ENCODE measurements at places on chromosomes 11 and 22.

DNA sequence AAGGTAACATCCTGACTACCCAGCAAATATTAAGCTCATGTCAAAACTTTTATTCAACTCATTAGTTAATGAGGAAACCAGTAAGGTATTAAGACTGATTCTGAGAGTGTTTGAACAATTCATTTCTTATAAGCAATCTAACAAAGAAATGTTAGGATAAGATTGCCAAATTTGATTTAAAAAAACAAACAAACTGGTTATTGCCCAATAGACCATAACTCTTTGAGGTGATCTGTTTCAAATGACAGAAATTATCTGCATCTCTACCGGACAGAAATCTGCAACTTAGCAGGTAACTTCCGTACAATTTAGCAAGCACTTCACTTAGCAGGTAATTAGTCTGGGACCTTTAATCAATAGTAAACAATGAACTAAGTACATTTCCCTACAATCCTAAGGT lies 82.9 kb upstream of the BARX2 start:
- DNase-seq: no peak

GRCh38 chr11:12148882-12149281 lies 38.5 kb downstream of the MICAL2 start:
- no peak for DNase-seq

DNA sequence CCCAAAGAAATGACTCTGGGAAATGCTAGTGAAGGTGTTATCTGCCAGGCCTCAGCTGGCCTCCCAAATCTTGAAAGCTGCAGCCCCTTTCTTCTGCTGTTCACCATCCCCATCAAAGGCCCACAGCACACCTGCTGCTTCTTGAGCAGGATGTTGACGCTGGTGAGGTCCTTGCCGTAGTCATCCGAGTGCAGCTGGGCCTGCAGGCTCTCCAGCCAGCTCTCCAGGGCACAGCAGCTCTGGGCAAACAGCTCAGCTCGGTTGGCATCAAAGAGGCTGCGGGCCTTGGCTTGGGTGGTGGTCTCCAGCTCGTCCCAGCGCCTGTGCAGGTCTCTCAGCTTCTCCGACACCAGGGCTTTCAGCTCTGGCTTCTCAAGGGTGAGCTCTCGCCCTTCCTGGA lies 18.5 kb upstream of the RBM4B start:
- DNase-seq: no peak

GRCh38 chr11:102216433-102217075 lies 100.7 kb upstream of the BIRC3 start:
- DNase-seq: no peak

DNA sequence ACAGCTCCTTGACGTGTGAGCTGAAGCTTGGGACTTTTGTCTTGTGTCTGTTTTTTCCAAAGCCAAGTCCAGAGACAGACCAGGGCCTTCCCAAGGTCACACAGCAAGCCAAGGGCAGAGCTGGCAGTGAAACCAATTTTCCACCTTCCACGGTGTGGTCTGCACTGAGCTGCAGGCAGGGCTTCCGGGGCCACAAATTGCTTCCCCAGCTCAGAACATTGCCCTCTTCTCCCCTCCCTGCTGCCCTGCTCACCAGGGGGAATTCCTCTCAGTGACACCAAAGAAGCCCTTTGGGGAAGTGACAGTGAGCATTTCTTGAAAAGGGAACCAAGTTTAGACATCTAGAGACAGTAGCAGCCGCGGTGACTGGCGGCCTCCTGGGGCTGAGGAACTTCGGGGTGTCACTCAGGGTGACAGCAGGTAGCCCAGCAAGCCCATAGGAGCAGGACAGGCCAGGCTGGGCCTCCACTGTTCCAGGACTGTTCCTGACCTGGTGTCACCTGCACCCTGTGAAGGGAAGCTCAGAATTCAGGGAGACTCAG lies 9.2 kb downstream of the FXYD2 start:
- DNase-seq: no peak

DNA sequence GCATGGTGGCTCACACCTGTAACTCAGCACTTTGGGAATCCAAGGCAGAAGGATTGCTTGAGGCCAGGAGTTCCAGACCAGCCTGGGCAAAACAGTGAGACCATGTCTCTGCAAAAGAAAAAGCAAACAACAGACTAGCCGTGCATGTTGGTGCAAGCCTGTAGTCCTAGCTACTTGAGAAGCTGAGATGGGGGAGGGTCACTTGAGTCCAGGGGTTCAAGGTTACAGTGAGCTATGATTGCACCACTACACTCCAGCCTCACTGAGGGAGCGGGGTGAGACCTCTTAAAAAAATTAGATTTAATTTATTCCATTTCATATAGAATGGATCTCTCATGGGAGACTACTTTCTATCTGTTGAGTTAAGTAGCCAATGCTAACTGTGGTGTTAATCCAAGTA lies 50.4 kb downstream of the DDX10 start:
- no peak for DNase-seq

All from NCI-H1436 (cell line).